Occipital lobe (tissue), 3 donors: ENCODE measurements at places on chromosomes 16 and 17.

GRCh38 chr16:81832801-81833547 is 53.9 kb downstream of the PLCG2 start:
- DNase-seq: no peak

DNA sequence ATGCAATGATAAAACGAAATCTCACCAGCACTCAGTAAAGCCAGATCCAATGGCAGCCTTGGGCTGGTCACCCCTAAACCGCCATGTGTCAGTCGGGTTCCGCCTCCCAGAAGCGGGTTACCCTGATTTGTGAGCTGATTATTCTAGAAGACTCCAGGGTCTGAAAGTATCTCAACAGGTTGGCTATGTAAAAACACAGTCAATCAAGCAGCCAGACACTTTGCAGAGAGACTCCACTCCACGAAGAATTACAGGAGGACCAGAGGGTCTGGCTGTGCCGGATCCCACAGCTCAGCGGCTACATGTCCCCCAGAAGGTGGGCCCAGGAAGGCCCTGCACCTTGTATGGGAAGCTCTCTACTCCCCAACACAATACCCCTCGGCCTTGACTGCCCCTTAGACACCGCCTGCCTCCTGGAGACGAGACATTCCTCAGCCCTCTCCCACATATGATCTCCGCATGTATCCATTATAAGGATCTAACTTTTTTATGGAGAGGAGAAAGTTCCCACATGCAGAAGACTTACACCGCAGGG is 23.3 kb downstream of the ZFHX3 start:
- no peak for DNase-seq

DNA sequence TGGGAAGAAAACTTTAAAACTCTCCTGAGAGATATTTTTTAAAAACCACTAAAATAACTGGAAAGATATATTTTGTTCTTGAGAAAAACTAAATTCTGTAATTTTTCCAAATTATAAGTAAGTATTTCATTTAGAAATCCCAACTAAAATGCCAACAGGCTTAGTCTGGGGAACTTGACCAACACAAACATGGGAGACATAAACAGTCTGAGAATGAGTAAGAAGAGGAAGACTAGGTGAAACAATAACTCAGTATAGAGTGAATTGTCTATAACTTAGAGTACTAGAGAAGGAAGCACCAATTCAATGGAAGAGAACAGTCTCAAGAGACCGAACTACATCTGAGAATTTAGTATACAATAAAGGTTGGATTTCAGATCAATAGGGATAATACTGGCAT is 2.9 kb downstream of the CMTM1 start:
- DNase-seq: no peak

GRCh38 chr17:12637015-12637414 is 28.7 kb upstream of the MYOCD start:
- DNase-seq: no peak

- DNase-seq: no peak
Measured at GRCh38 chr16:50253514-50253910, 12.8 kb upstream of the ADCY7 start.

DNA sequence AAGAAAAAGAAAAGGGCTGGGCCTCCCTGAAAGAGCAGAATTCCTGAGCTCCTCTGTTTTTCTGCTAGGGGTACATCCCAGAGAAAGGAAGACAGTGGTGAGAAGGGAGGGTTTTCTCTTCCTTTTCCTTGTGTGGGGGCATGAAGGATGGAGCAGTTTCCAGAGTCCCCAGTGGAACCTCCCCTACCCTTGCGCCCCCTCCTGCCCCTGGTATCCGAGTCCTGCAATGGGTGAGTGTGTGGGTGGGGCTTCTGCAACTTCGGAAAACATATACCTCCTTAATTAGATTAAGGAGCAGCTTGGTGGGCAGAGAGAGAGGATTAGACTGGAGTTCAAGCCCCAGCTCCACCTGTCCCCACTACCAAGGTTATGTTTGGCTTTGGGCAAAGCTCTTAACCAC is 5.4 kb upstream of the GIP start:
- DNase-seq: no peak

GRCh38 chr17:20189302-20189701 is 180.1 kb downstream of the SPECC1 start:
- DNase-seq: peak; percentile 88
